Small intestine (tissue), 16 donors: ENCODE measurements at places on chromosomes 4 and X.

- no peaks in the 10 kb centered on the region for H3K27me3 ChIP-seq
- H3K36me3 ChIP-seq: no peaks in the 10 kb centered on the region
- no peak for DNase-seq
- no peak overlapping the region for H3K4me3 ChIP-seq
- H3K4me1 ChIP-seq: no peaks in the 10 kb centered on the region
These were observed 5.7 kb upstream of the GPR174 start for GRCh38 chrX:79138658-79139241.

DNA sequence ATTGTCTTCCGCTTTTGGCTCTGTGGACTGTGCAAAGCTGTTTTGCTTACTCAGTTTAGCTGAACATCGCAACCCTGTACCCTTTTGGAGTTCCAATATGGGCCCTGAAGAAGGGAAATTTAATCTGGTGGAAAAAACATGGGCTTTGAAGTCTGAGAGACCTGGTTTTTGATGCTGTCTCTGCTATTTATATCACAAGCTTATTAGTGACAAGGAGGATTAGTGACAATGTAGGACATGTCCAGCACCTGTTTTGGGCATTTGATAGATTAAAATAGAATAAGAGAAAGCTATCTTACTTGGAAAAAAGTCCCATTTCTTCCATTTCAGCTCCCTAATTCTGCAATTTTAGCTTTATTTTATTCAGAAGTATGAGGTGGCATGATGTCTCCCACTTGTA, 417.3 kb downstream of the SPRY1 start:
- H3K27me3 ChIP-seq: no peaks in the 10 kb centered on the region
- no peaks in the 10 kb centered on the region for H3K4me1 ChIP-seq
- no peak overlapping the region for H3K27ac ChIP-seq
- DNase-seq: no peak
- no peaks in the 10 kb centered on the region for H3K36me3 ChIP-seq
- no peak overlapping the region for H3K4me3 ChIP-seq

GRCh38 chrX:3518870-3519269, 172.4 kb upstream of the MXRA5 start:
- H3K27me3 ChIP-seq: no peaks in the 10 kb centered on the region
- H3K36me3 ChIP-seq: no peaks in the 10 kb centered on the region

GRCh38 chr4:159075531-159075932, 27.3 kb upstream of the RAPGEF2 start:
- H3K27me3 ChIP-seq: no peaks in the 10 kb centered on the region
- no peak overlapping the region for H3K27ac ChIP-seq
- no peak overlapping the region for H3K4me3 ChIP-seq
- H3K36me3 ChIP-seq: no peaks in the 10 kb centered on the region
- no peaks in the 10 kb centered on the region for H3K4me1 ChIP-seq

DNA sequence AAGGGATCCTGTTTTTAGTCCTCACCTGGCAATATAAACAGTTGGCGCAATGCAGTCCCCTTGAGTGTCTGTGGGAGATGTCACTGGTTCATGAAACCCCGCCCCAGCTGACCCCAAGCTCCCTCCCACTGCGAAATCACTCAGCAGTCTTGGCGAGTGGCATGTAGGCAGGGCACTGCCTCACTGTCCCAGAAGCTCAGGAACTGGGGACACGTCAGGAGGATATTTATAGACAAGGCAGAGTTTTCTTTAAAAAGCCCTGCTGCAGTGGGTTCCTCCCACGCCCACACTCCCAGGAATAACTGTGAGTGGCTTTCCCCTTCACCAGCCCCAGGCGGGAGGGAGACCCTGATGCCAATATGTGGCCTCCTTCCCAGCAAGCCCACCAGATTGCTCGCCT, 44.3 kb upstream of the PPP2R2C start:
- no peaks in the 10 kb centered on the region for H3K36me3 ChIP-seq
- no peak overlapping the region for H3K4me3 ChIP-seq
- no peaks in the 10 kb centered on the region for H3K4me1 ChIP-seq

DNA sequence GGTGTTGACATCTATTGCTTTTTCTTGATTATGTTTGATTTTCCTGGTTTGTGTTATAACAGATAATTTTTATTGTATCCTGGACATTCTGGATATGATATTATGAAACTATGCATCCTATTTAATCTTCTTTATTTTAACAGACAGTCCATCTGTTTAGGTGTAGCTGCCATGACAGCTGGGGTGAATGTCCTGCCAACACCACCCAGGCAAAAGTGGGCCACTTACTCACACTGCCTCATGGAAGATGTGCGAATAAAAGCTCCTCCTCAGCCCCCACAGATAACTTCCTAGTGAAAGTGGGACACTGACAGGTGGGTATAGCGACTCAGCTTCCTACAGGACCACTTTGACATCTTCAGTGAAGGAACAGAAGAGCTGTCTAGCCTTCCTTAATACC, 18.4 kb upstream of the CNKSR2 start:
- no peak for DNase-seq
- no peaks in the 10 kb centered on the region for H3K4me1 ChIP-seq
- no peaks in the 10 kb centered on the region for H3K36me3 ChIP-seq

DNA sequence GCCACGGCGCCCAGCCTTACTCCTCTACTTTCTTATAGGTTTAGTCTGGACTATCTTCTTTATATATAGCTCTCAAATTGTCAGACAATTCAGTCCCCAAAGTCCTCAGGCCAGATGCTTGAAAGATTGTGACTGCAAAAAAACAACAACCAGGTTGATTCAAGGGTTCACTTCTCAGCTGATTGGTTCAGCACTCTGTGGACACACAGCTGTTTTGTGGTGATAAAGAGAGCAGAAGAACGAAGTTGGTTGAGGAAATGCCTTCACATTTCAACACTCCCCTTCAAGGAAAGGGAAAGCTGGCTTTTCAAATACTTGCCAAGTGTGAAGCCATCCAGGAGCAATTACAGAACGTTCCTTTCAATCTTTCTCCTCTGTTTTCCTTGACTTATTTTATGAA, 166.8 kb downstream of the SHROOM3 start:
- no peaks in the 10 kb centered on the region for H3K27me3 ChIP-seq
- H3K4me3 ChIP-seq: no peak overlapping the region
- H3K27ac ChIP-seq: peak overlapping the region; percentile 63
- H3K4me1 ChIP-seq: peaks cover 49% of the 10 kb centered on the region
- no peaks in the 10 kb centered on the region for H3K36me3 ChIP-seq

DNA sequence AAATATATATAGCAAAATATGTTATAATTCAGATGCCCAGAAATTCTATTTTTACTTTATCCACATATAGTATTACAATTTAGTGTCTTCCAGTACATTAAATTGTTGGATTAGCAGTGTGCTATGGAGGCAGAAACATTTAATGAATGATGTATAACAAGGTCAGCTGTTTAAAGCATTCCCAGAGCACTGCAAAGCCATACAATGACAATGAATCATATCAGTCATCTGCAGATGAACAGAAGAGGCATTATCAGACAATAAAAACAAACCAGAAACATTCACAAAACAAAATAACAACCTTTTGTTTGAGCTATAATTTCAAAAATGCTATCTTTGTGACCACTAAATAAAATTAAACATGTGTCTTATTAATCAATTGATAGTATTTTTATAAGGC, 524.2 kb downstream of the FAT4 start:
- no peak overlapping the region for H3K4me3 ChIP-seq
- no peaks in the 10 kb centered on the region for H3K4me1 ChIP-seq
- H3K36me3 ChIP-seq: no peaks in the 10 kb centered on the region

DNA sequence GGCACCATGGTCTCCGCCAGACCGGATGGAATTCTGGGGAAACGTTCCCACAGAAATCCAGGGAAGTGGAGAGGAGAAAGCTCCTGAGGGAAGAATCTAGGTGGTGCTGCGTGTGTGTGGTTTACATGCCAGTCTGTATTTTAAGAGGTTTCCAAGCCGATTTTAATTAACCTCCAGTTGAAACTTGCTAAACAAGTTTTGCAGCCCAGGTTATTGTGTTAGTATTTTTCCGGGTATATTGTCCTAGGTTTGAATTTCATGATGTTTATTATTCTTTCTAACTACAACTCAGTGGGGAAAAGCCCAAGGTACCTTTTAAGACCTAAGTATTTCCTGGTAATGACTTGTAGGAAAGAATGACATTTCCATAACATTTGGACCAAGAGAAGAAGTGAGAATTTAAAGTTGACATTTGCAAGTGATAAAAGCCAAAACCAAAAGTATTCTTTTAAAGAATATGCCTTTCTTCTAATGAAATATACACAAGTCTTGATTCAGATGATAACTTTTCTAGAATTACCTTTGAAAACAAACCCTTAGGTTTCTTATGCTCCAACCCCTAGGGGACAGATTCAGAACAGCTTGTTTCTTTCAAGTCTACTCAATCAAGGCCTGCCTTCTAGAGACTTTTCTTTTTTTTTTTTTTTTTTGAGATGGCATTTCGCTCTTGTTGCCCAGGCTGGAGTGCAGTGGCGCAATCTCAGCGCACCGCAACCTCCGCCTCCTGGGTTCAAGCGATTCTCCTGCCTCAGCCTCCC, 14.6 kb downstream of the SAT1 start:
- no peaks in the 10 kb centered on the region for H3K27me3 ChIP-seq
- no peak overlapping the region for H3K4me3 ChIP-seq
- peaks cover 2% of the 10 kb centered on the region for H3K4me1 ChIP-seq
- H3K36me3 ChIP-seq: no peaks in the 10 kb centered on the region
- no peak for DNase-seq

DNA sequence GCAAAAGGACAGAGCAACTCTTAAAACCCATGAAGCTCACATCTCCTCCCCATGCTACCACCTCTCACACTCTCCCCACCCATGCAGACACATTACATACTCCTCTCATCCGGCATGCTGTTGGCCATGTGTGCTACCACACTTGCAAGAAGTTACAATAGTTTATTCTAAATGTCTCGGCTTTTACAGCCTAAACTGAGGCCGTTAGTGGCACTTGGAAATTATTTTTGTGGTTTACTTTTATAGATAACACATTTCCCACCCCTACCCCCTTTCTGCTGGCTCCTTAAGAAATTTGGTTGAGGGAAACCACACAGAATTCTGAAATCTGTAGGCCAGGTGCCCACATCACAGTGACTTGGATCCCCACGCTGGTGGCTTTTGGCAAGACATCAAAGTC, 141.1 kb upstream of the HHIP start:
- no peak for DNase-seq
- H3K27me3 ChIP-seq: no peaks in the 10 kb centered on the region
- H3K36me3 ChIP-seq: no peaks in the 10 kb centered on the region
- no peaks in the 10 kb centered on the region for H3K4me1 ChIP-seq
- no peak overlapping the region for H3K27ac ChIP-seq
- H3K4me3 ChIP-seq: no peak overlapping the region

GRCh38 chr4:128525387-128525786, 237.8 kb upstream of the PGRMC2 start:
- no peak for DNase-seq
- H3K36me3 ChIP-seq: no peaks in the 10 kb centered on the region
- no peaks in the 10 kb centered on the region for H3K4me1 ChIP-seq
- H3K27ac ChIP-seq: no peak overlapping the region
- H3K27me3 ChIP-seq: no peaks in the 10 kb centered on the region
- H3K4me3 ChIP-seq: no peak overlapping the region

- no peak overlapping the region for H3K4me3 ChIP-seq
- no peaks in the 10 kb centered on the region for H3K27me3 ChIP-seq
- no peaks in the 10 kb centered on the region for H3K4me1 ChIP-seq
- H3K27ac ChIP-seq: no peak overlapping the region
- no peak for DNase-seq
These were observed 211.2 kb downstream of the ANK2 start for GRCh38 chr4:113260688-113261087.

GRCh38 chr4:168619266-168619631, 122.4 kb downstream of the PALLD start:
- H3K36me3 ChIP-seq: no peaks in the 10 kb centered on the region
- no peak for DNase-seq
- no peak overlapping the region for H3K4me3 ChIP-seq
- no peak overlapping the region for H3K27ac ChIP-seq

- no peak overlapping the region for H3K27ac ChIP-seq
- DNase-seq: no peak
- no peaks in the 10 kb centered on the region for H3K27me3 ChIP-seq
- no peaks in the 10 kb centered on the region for H3K4me1 ChIP-seq
These were observed 79.2 kb downstream of the CPZ start for GRCh38 chr4:8671712-8672290.

- no peak for DNase-seq
- H3K4me3 ChIP-seq: no peak overlapping the region
- no peaks in the 10 kb centered on the region for H3K36me3 ChIP-seq
- no peak overlapping the region for H3K27ac ChIP-seq
- H3K27me3 ChIP-seq: no peaks in the 10 kb centered on the region
These were observed 171.7 kb downstream of the ADAMTS3 start for GRCh38 chr4:72397314-72397713.

DNA sequence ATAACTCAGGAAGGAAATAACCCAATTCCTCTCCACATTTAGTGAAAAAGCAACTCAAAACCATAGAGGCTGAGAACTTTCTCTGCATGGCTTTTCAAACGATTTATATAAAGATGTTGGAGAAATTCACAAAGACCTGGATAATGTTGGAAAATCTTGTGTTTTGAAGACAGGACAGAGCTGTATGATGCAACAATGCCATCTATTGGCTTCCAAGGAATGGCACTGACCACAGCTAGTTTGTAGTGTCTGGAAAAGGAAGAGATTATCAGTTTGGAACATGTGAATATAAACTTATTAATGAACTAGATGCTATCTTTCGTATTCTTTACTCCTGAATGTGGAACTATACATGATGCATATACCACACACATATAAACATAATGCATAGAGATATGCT, 503.6 kb downstream of the IL1RAPL1 start:
- H3K27me3 ChIP-seq: no peaks in the 10 kb centered on the region
- H3K4me1 ChIP-seq: no peaks in the 10 kb centered on the region
- no peak overlapping the region for H3K4me3 ChIP-seq
- no peak overlapping the region for H3K27ac ChIP-seq
- no peak for DNase-seq

GRCh38 chrX:16067886-16068515, 55.4 kb upstream of the GRPR start:
- H3K36me3 ChIP-seq: no peaks in the 10 kb centered on the region
- DNase-seq: no peak
- no peak overlapping the region for H3K27ac ChIP-seq
- no peak overlapping the region for H3K4me3 ChIP-seq

- no peak overlapping the region for H3K4me3 ChIP-seq
- no peaks in the 10 kb centered on the region for H3K4me1 ChIP-seq
- peak; percentile 39 for DNase-seq
- H3K27me3 ChIP-seq: no peaks in the 10 kb centered on the region
- H3K27ac ChIP-seq: peak overlapping the region; percentile 73
- H3K36me3 ChIP-seq: no peaks in the 10 kb centered on the region
These were observed 4.5 kb downstream of the CXXC4 start for GRCh38 chr4:104490096-104490769.

- no peak overlapping the region for H3K27ac ChIP-seq
- no peaks in the 10 kb centered on the region for H3K4me1 ChIP-seq
- H3K36me3 ChIP-seq: no peaks in the 10 kb centered on the region
- no peaks in the 10 kb centered on the region for H3K27me3 ChIP-seq
These were observed 22.0 kb upstream of the SPINK2 start for GRCh38 chr4:56843421-56843899.

DNA sequence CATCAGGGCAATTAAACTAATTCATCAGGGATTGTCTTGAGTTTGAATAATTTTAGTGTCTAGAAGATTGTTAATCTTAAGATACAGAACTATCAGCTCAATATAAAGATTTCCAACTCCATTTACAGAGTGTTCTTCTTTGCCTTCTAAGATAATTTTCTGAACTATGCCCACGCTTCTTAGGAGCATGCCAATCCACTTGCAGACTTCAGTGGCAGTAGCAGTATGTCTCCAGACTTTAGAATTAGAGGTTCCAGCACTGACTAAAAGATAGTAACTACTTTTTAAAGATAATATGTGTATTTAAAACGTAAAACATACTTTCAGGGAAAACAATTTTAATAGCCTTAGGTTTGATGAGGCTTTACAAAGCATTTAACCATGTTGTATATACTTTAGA, 34.2 kb upstream of the GALNT7 start:
- no peaks in the 10 kb centered on the region for H3K27me3 ChIP-seq
- no peaks in the 10 kb centered on the region for H3K36me3 ChIP-seq
- no peaks in the 10 kb centered on the region for H3K4me1 ChIP-seq
- DNase-seq: no peak
- H3K4me3 ChIP-seq: no peak overlapping the region
